ENCODE measurements at places on chromosomes 5 and 9.

DNA sequence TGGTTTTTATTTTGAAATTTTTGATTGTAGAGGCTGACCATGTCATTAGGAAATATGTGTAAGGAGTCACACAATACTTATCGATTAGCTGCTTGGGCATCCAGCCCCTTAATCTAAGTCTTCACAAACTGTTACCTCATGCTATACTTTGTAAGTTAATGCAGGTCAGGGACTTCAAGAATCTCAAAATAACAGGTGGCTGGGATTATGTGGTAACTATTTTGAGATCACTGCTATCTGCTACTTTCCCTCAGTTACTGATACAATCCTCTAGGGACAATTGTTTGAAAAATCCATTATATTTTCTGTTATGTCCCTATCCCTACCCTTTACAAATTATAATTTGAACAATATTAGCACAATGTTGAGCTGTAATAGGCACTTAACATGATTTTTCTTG is 21.7 kb downstream of the FTMT start:
- H3K27ac ChIP-seq, result no peak overlapping the region
- H3K4me3 ChIP-seq, result no peak overlapping the region
- no peaks in the 10 kb centered on the region for H3K36me3 ChIP-seq

- no peak overlapping the region for H3K4me3 ChIP-seq
- H3K36me3 ChIP-seq, result no peaks in the 10 kb centered on the region
- H3K27me3 ChIP-seq, result peaks cover 6% of the 10 kb centered on the region
- H3K4me1 ChIP-seq, result peaks cover 4% of the 10 kb centered on the region
- no peak for DNase-seq
- no peak overlapping the region for H3K27ac ChIP-seq
These were observed 165.8 kb upstream of the STK32A start for GRCh38 chr5:147068998-147069397.

DNA sequence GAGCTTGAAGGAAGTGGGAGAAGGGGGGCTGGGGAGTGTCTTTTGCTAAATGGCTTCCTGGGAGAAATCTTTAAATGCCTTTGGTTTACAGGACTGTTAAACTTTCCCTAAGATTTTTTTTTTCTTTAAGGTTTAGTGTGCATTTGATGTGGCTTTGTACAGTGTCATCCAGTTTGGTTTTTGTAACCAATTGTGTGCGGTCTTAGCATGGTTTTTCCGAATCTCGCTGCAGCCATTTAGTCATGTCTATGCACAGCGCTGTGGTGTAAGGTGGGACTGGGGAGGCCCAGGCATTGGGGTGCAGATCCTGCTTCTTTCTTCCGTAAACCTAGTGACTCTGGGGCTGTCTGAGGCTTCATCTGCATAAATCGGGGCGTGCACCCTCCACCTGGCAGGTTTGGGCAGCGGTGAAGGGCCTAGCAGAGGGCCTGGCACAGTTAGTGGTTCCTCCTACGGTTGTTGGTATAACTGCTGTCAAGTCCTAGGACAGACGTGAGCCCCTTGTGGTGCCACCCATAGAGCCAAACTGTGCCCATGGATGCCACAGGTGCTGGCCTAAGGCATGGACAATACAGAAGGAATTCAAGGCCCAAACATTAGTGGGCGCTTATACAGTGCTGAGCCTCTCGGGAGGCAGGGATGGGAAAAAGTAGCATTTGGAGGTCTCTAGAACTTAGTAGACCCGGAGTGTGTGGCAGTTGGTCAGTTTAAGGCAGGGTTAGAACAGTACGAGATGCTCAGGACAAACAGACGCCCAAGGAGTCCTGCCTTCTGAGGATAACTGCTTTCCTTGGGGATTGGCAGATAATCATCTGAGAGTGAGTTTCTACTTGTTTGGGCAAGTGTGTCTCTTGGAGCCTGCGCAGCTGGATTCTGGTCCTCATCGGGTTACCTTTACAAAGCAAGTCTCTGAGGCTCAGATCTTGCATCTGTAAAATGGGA is 1.5 kb downstream of the PRRC2B start:
- H3K36me3 ChIP-seq, result peaks cover 8% of the 10 kb centered on the region
- peak overlapping the region; percentile 97 for H3K27ac ChIP-seq
- H3K4me3 ChIP-seq, result peak overlapping the region; percentile 99

DNA sequence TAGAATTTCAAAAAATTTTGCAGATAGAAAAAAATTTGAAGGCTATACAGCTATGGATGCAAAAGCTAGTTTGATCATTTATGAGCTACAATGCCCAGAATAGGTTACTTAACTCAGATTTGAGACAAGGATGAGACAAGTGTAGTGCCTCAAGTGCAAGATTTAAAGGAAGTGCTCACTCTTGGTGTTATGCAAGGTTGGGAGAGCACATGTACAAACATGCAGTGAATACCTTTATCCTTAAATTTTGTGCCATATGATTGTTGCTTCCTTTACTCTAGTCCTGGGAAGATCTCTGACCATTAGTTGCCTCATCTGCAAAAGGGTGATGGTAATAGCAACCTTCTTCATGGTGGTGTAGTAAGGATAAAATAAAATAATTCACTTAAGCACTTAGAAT is 31.7 kb upstream of the PPP2R2B start:
- no peaks in the 10 kb centered on the region for H3K36me3 ChIP-seq
- H3K4me1 ChIP-seq, result peaks cover 4% of the 10 kb centered on the region
- no peak overlapping the region for H3K4me3 ChIP-seq
- no peaks in the 10 kb centered on the region for H3K27me3 ChIP-seq
- no peak for DNase-seq

Data from endothelial cell (in vitro differentiated cells).